WTC11 (cell line): ENCODE measurements at places on chromosomes 5 and 9.

DNA sequence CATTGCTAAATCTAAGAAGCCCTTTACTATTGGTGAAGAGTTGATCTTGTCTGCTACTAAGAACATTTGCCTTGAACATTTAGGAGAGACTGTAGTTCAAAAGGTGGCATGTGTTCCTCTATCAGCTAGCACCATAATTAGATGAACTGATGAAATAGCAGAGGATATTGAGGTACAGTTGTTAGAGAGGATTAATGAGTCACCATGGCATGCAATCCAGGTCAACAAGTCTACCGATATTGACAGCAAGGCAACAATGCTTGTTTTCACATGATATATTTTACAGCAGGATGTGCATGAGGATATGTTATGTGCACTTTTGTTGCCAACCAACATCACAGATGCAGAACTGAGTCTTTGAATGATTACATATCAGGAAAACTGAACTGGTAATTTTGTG is 134.3 kb upstream of the CDH9 start:
- DNase-seq: no peak

DNA sequence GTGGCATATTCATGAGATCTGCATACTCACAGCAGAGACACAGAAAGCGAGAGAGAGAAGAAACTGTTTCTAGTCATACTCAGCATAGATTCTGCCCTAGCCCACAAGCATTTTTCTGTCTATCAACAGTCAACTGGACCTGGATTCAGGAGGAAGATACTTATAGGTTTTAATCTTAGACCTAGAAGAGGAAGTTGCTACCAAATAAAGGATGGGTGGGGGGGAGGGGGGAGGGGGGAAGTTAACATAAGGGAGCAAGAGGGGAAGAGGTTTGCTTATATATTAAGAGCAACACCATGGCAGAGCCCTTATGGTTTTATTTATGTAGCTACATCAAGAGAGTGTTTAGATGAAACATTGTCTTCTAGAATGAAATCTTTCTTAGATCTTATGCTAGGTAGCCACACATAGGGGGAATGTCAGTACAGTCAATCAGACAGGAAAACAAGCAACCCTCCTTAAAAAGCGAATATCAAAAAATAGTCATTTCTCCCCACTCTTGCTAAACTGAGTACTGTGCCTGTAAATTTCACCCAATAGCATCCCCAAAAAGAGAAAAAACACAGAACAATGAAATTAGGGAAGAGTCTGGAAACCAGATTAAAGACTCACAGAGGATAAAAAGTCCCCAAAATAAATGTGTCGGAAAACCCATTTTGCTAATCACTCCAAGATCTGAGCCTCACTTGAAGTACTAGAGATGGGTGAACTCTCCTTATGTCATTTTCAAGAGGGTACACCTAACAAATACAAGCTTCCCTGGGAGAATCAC is 192.7 kb upstream of the NR4A3 start:
- DNase-seq: no peak

DNA sequence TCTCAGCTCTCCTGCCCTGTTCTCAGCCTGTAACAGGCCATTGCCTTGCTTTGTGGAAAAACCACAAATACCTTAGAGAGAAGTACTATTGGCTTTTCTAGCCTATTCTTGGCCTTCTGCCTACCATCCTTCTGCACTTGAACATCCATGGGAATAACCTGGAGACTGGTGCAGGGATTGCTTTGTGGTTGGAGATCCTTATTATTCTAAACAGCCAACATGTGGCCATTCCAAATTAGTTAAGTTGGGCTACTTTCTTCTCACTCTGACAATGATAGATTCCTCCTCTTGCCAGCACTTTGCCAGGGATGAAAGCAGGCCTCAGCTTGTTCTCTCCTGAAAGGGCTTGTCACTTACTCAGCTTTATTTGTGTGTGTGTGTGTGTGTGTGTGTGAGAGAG is 240.4 kb downstream of the GLIS3 start:
- DNase-seq: no peak

DNA sequence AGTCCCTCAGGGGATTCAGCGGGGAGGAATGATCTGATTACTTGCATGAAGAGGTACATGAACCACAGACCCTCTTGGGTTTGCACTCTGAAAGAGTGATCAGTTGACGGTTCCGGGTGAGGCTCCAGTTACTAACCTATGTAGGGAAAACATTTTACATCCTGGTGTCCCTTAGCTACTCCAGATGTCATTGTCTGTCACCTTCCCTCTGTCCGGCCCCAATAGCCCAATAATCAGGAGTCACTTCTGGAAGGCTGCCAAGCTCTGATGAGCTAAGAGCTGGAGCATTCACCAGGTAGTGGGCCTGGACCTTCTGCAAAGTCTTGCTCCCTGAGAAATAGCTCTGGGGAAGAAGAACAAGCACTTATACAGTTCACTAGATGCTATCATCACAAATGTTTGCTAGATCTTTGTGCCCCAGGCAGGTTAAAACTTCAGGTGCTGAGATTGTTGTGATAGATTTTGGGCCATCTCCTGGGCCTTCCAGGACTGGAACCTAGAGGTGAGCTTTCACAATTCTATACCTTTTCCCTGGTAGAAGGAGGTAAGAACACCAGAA is 64.5 kb downstream of the ENTREP1 start:
- DNase-seq: no peak

GRCh38 chr5:89411891-89412290 is 528.9 kb upstream of the MEF2C start:
- DNase-seq: no peak

DNA sequence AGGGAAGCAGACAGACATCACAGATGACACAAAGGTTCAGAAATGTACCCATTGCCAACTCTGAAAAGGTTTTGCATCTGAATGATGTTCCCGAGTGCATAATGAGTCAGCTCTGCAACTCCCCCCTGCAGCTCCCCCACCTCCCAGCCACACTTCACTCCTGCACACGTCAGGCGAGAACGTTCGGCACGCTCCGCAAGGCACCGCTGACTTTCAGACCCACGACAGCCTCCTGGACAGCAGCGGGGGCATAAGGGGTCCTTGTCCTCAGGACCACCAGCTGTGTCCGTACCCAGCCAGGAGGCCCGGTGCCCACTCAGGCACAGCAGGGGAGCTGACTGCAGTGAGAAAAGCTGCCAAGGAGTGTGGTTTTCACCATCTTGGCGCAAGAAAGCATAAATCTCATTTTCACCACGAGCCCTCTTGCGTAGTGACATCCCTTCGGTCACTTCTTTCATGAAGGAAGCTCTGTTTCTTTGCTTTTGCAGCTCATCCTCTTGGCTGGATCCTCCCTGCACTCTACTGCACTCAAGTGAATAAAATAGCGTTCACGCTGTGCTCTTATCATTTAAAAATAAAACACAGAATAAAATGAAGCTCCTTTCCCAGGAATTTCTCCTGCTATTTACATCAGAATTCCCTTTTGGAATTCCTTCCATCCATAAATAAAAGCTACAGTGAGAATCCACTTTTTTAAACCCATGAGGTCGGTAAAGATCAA is 9.9 kb downstream of the GFPT2 start:
- peak; percentile 55 for DNase-seq

DNA sequence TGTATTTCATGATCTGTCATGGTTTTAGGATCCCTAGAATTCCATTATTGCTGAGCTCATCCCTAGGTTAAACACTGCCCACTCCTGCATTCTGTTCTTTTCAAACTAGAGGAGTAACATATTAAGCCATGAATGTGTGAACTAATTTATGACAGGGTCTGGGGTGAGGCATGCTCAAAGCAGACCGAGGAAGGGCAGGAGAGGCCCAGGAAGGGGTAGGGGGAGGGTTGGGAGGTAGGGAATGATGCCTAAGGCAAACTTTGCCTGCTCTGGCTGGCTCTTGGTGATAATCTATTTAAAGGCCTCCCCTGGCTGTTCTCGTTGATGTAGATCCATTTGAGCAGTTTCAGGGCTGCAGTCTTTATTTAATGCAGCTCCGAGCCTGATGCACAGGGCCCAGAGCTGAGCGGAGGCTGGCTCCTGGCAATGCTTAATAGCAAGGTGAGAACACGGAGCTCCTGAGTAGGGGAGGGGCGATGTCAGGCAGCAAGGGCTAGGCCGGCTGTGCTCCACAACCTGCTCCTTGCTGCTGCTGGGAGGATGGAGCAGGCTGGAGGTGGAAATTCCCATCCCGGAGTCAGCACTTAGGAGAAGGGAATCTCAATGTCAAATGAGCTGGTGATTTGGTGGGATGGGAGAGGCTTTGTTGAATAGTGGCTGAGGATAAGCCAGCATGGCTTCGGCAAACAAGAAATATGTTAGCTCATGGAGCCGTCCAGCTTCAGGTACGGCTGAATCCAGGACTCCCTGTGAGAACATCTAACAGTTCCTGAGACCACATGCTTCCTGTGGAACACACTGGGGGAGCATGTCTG is 73.2 kb upstream of the UNC5A start:
- no peak for DNase-seq

DNA sequence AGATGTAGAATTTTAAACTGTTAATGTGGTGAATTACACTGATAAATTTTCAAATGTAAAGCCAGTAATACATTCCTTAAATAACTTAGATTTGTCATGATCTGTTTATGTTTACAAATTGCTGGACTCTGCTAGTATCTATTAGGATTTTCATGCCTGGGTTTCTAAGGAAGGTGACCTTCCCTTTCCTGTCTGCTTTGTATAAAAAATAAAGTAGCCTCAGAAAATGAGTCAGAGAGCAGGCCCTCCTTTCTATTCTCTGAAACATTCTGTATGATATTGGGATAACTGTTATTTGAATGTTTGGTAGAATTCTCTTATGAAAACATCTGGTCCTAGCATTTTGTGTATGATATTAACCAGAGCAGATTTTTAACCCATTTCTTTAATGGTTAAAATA is 255.3 kb downstream of the SYK start:
- DNase-seq: no peak

GRCh38 chr5:151896031-151896691 is 28.5 kb downstream of the GLRA1 start:
- no peak for DNase-seq

DNA sequence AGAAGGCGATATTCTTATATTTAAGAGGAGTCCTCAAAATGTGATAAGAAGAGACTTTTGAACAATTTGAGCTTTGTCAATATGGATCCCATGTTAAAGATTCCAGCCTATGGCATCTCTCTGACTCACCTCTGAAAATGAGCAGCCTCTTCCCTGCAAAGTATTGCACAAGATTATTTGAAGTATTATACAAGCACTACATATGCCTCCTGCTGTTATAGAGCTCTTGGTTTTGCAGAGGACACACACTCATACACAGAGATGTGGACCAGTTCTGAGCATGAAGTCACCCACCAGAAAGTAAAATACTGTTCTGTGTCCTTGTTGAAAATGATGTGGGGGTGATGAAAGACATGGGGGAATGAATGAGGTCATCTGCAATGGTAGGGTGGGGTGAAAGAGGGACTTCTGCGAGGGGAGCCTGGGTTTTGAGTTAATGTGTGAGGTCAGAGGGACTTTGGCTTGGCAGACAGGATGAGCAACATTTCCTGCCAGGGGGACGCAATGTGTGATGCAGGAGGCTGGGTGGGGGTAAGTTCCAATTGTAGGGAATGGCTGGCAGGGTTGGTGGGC is 25.8 kb downstream of the FBXL7 start:
- DNase-seq: no peak

DNA sequence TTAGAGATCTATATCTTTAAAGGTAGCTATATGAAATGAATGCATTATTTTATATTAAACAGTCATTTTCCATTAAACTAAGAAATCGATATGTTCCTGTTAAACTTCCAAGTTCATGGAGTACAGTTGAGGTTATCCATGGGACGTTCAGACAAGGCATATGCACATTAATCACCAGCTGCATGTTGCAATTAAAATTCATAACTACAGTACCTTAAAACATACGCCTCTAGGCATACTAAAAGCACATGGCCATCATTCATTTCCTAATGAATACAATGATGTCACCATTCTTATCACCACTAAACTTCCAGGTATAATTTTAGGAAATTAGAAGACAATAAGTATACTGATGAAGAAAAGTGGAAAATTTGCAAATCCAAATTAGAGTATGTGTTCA is 174.3 kb downstream of the CDH12 start:
- no peak for DNase-seq

DNA sequence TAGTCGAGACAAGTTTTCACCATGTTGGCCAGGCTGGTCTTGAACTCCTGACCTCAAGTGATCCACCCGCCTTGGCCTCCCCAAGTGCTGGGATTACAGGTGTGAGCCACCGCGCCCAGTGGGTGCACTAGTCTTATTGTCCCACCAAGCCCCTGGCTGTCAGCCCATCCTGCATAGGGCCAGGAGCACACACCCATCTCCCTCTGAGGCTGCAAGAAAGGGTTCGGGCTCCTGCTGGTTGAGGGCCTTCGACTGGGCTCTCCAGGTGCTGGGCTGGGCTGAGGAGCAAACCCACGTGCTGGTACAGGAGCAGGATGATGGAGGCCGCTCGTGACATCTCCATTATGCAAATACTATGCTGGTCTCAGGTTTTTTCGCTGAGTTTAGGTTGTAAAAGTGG is 25.1 kb upstream of the RNF130 start:
- no peak for DNase-seq

GRCh38 chr5:10427978-10428377 is 13.7 kb upstream of the ROPN1L start:
- DNase-seq: no peak

GRCh38 chr5:137223324-137224295 is 275.5 kb downstream of the SPOCK1 start:
- DNase-seq: no peak

GRCh38 chr9:32735476-32735875 is 47.9 kb upstream of the TMEM215 start:
- DNase-seq: no peak

GRCh38 chr5:78899922-78900362 is 85.2 kb downstream of the ARSB start:
- DNase-seq: peak; percentile 74

GRCh38 chr5:90709323-90710155 is 150.9 kb downstream of the ADGRV1 start:
- DNase-seq: peak; percentile 54

DNA sequence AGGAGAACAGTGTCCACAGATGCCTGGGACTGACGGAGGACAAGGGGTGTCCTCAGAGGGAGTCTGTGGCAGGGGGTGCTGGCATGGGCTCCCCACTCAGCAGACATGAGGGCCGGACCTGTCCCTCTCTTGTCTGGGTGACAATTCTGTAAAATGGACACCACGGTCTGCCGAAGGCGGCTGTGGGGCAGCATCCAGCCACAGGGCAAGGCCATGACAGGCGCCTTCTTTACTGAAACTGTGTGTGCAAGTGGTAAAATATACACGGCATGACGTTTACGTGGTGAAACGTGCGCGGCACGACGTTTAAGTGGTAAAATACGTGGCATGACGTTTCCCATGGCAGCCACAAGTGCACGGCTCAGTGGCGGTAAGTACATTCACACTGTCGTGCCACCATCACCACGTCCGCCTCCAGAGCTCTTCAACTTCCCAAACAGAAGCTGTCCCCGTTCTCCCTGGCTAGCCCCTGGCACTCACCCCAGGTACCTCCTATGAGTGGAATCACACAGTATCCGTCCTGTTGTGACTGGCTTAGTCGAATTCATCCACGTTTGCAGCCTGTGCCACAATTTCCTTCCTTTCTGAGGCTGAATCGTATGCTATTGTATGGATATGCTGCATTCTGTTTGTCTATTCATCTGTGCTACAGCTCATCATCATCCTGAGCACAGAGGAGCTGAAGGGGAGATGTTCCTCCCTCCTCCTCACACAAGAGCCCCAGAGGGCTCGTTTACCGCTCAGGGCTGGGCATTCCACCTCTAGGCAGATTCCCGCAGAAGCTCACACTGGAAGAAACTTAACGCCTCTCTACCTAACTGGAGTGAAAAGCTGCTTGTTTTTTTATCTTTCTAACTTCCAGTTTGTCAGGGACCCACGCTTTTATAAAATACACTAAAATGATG is 52.5 kb downstream of the COL23A1 start:
- no peak for DNase-seq
